ENCODE measurements at places on chromosomes 13 and 19.

GRCh38 chr13:78160793-78161192, 242.2 kb upstream of the EDNRB start:
- no peak for DNase-seq

GRCh38 chr13:41942462-41943094, 18.3 kb downstream of the VWA8 start:
- no peak for DNase-seq

DNA sequence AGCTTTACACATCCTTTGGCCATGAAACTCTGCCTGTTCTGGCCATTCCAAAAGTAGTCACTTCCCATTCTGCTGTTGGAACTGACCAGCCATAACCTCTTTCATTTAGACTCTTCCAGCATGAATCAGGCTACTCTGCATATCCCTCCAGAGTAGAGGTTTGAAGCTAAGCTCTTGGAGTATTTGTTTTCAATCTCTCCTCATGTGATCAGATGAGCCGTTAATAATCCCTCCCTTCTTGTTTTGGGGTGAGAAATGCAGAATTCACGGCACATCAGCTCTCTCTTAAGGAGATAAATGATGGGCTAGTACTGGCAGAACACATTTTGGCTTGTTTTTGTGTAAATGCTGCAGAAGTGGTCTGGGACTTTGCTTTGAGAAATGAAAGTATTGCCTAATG, 519.9 kb downstream of the PCDH17 start:
- DNase-seq: no peak

GRCh38 chr13:99018418-99019180, 40.7 kb upstream of the DOCK9 start:
- DNase-seq: no peak

- peak; percentile 83 for DNase-seq
Measured at GRCh38 chr13:48586591-48587103, 53.8 kb upstream of the RCBTB2 start.

- no peak for DNase-seq
Measured at GRCh38 chr13:49057176-49057575, 81.5 kb downstream of the FNDC3A start.

GRCh38 chr13:59527500-59527899, 636.2 kb downstream of the DIAPH3 start:
- DNase-seq: no peak

DNA sequence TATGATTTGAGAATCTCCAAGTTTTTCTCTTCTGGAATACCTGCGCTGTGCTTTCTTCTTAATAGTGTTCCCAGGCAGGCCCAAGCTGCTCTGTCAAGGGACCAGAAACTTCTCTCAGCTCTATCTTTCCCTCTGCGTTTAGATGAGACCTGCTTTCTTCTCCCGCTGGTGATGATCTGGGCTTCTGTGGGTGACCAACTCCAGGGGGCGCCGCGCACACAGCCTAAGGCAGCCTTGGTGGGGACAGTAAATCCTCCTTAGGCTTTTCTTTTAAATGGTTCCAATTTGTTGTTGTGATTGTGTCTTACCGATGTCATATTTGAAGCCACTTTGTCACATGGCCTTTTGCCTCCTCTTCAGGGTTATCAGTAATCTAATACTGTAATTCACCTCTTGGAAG, 439.4 kb upstream of the KLF12 start:
- DNase-seq: no peak

DNA sequence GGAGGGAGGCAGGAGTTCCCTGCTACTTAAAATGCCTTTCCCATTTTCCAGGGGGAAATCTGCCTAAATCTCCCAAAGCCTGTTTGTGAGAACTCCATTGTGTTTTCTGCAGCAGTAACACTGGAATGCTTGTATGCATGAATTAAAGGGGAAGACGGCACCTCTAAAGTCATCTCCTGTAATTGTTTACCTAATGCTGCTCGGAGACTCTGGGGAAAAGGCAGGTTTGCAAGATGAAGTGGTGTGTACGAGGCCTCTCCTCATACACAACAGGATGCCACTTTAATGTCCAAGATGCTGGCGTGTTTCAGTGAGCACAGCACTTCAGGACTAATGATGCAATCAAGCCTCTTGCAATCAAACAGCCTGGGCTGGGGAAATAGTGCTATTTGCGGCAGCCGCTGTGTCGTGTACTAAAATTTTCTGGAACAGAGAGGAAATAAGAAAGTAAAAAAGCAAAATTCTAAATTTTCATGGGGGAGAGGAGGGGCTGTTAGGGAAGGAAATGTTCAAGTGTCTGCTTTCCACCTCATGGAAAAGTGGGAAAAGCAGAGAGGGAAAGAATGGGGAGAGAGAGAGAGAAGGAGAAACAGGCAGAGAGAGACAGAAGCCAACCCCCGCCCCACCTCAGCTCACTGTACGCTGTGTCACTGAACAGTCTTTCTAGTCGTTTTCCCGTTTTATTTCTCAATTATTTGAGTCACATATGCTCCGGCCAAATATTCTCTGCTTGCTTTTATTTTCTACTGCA, 32.9 kb downstream of the TSHZ3 start:
- no peak for DNase-seq

DNA sequence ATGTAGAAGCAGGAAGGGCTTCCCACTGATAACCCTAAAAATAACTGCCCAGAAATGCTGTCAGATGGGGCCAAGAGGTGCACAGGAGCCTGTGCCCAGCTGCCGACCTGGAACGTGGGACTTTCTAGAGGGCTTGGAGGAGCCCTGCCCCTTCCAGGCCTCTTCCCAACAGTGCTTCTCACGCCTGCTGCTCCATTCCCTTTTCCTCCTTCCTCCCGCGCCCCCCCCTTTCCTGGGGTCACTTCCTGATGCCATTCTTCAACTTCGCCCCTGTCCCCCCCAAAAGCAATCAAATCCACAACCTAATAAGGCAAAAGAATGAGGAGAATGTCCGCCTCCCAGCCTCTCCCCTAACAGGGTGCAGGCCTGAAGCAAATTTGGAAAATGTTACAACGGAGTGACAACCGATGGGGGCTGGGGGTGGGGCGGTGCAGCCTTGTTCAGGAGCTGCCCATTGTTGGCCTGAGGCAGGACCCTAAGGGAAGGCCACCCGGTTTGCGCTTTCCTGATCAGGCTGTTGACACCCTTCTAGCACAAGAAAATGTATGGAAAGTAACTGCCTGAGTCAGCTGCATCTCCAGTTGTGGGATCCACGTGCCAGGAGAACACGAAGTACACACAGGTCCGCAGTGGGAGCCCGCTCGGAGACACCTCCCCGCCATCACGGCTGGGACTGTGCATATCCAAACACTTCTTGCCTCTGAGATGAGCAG, 18.7 kb downstream of the ACTN4 start:
- no peak for DNase-seq

- DNase-seq: no peak
Measured at GRCh38 chr19:45826934-45827333, 11.8 kb upstream of the RSPH6A start.

DNA sequence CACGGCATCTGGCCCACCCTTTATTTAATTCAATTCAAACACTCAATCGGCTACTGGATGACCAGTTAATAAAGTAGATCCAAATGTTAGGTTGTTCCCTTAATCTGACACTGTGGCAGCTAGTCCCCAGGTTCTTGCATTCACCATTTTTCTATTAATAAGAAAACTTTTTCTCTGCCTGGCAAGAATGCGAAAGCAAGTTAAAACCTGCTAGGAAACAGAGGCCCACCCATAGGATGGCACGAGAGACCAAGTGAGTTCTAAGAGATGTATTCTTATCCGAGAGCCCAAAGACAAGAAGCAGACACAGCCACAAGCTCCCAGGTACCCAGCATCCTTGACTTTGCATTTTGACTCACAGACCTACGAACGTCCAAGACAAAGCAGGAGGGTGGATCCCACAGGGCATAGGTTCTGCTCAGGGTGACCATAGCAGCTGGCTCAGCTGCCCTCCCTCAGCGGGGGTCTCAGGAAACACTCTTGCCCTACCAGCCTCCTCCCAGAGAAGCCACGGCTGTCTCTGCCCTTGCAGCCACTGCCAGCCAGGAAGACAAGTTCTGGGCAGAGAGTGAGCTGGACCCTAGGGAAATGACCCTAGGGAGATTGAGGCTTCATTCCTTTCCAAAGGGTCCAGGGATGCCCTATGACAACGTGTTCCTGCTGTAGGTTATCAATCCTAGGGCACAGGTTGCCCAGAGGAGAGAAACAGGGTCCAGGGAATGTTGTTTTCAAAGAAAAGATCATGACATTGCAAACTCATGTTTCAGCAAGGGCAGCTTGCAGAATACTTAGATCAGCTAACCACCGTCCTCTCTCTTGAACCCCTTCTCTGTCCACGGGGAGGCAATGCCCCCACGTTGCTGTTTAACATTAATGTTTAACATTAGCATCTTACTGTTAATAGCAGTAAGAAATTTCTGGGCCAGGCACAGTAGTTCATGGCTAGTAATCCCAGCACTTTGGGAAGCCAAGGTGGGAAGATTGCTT, 147.2 kb upstream of the ZNF507 start:
- DNase-seq: no peak

GRCh38 chr19:13978351-13979243, 26.3 kb downstream of the DCAF15 start:
- peak; percentile 85 for DNase-seq

- no peak for DNase-seq
Measured at GRCh38 chr13:92838786-92839185, 387.8 kb upstream of the GPC6 start.

- no peak for DNase-seq
Measured at GRCh38 chr13:28583651-28584091, 75.3 kb upstream of the POMP start.

- no peak for DNase-seq
Measured at GRCh38 chr19:46426035-46426505, 2.7 kb downstream of the PNMA8C start.

DNA sequence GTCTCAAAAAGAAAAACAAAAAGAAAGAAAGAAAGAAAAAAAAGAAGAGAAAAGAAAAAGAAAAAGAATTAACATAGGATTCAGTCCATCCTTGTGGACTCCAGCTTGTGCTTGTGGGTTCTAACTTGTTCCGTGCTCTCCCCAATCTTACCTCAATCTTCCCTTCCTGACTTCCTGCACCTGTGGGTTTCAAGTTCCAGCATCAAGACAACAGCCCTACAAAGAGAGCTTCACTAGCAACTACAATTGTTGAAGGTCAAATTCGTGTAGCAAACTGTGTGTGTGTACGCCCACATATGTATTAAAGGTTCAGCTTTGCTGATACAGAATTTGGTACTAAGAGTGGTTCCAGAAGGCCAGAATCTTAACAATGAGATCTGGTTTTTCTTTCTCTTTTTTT, 25.3 kb downstream of the FXYD5 start:
- no peak for DNase-seq

- no peak for DNase-seq
Measured at GRCh38 chr13:67841071-67841470, 610.9 kb upstream of the PCDH9 start.

DNA sequence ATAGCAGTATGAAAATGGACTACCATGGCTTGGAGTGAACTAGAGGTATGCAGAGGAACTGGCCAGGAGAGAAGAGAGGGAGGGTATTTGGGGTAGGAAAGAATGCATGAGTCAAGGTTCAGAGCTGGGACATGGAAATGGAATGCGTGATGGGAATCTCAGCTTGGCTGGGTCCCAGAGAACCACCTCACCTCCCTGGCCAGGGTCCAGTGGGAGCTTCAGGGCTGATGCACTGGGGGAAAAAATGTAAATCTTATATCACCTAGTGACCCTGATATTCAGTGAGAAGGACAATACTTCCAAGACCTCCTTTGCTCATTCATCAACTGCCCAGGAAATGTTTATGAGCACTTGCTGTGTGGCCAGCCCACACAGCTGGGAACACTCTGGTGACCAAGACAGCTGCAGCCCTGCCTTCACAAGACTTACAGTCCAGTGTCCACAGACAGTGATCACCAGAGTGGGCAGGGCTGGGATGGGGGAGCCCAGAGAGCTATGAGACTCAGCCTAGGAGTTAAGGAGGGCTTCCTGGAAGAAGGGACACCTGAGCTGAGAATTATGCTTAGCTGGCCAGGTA, 12.8 kb downstream of the IGSF23 start:
- DNase-seq: no peak

DNA sequence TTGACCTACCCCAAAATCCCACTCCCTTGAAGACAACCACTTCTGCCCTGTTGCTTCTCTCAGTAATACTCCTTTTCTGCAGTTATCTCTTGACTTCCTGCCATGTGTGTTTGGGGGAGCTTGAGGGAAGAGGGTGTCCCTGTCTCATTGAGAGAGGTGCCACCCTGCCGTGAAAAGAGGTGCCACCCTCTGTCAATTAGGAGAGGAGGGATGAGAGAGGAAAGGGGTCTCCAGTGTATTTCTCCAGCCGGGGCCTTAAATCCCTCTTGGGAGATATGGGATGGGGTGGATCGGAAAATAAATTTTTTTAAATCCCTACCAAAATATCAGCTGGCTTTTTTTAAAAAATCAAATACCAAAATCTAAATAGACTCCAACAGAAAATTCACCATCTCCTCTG, 16.5 kb downstream of the PLD3 start:
- DNase-seq: no peak

- DNase-seq: no peak
Measured at GRCh38 chr19:53626976-53627375, 4.8 kb upstream of the DPRX start.

GRCh38 chr13:99303863-99304521, 3.2 kb downstream of the GPR183 start:
- no peak for DNase-seq

GRCh38 chr19:45824531-45825262, 9.6 kb upstream of the RSPH6A start:
- DNase-seq: no peak

DNA sequence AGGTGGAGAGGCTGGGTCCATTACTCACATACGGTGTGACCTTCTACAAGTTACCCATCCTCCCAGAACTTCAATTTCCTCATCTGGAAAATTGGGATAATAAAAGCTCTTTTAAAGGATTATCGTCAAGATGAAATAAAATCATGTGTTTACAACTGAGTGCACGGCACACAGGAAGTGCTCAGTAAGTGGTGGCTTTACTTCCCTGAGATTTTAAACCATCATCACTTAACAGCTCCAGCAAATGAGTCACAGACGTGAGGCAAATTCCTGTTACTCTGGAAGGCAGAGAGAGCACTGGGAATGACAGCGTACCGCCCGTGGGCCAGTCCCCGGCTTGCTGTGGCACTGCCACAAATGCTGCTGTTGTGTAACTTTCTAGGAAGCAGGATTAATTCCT, 64.1 kb downstream of the MRPL57 start:
- no peak for DNase-seq

GRCh38 chr19:51364200-51365106, 1.7 kb downstream of the ETFB start:
- no peak for DNase-seq

DNA sequence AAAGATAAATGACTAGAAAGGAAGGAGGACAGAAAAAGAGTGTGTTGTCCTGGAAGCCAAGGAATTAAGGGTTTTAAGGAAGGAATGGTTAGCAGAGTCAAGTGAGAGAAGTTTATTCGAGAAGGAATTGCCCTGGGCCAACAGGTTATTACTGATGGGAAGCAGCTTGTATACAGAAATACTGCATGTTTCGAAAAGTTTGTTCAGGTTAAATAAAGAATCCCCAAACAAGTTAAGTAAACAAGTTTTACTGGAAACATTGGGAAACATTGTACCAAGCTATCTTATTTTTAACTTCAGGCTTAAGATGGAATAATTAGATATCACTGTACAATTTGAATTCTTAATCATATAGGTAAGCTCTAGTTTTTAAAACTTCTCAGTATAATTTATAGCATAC, 28.2 kb upstream of the FBXL3 start:
- no peak for DNase-seq

GRCh38 chr13:79727086-79727485, 246.1 kb downstream of the NDFIP2 start:
- DNase-seq: no peak

Measured in sciatic nerve (tissue), 2 donors.